Fibroblast of upper back skin (primary cell): ENCODE measurements at places on chromosomes 11 and 22.

DNA sequence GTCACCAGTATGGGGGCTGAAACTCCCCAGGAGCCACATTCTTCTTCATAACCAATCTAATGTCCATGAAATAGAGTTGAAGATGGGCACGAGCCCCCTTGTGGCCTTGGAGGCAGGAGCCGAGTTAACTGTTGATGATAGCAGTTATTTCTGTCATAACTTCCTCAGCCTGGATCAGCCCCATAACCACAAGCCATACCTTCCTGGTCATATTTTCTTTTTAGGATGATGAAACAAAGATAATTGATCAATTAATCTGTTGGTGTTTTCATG lies 65.0 kb upstream of the TTC12 start:
- DNase-seq = peak; percentile 19

GRCh38 chr11:109249597-109249996 lies 172.4 kb upstream of the C11orf87 start:
- DNase-seq = no peak

DNA sequence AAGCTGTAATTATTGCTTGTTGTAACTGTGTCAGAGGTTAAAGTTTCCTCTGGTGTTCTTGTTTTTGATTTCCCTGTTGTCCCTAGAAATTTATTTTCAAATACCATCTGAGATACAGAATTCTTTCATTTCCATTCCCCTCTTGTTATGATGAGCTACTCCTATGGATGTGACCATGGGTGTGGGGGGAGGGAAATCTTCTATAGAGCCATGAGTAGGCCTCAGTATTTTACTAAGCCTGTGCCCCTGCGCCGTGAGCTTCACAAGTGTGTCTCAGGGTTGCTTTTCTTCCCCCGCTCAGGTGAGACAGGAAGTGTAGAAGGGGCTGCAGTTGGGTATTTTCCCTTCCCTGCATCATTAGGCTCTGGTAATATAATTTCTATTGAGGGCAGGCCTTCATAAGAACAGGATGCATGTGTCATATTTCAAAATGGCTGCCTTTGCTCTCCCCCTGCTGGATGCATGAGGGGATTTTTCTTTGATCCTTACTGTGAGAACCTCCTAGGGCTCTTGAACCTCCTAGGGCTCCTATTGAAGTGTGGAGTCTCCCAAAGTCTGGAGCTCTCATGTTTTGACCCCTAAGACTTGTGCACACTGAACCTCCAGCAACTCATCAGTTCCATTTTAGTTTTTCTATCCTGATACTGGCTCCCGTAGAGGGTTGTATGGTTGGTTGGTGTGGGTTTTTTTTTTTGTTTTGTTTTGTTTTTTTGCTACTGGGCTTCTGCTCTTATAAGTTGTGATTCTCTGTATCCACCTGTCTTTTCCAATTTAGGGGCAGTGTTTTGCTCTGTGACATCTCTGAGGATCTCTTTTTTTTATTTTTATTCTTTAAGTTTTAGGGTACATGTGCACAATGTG lies 658.2 kb downstream of the NTM start:
- peak; percentile 68 for DNase-seq

DNA sequence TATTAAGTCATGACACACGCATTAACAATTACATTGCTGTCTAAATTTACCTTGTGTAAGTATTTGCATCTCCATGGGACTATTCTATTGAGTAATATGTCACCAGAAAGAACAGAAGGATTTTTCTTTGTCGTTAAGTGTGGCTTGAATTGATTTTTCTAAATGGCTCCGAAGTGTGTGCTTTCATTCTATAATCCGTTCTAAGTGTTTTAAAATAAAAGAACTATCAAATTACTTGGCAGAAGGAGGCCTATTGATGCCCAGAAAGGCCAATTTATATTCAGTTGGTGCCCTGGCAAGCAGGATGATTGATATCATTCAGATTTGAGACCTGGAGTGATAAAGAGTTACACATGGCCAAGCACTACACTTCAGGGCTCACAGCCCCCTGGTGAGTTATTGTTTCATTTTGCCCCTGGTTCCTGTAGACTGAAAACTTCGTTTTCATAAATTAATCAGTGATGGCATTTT lies 538.9 kb upstream of the ANO5 start:
- DNase-seq = no peak

DNA sequence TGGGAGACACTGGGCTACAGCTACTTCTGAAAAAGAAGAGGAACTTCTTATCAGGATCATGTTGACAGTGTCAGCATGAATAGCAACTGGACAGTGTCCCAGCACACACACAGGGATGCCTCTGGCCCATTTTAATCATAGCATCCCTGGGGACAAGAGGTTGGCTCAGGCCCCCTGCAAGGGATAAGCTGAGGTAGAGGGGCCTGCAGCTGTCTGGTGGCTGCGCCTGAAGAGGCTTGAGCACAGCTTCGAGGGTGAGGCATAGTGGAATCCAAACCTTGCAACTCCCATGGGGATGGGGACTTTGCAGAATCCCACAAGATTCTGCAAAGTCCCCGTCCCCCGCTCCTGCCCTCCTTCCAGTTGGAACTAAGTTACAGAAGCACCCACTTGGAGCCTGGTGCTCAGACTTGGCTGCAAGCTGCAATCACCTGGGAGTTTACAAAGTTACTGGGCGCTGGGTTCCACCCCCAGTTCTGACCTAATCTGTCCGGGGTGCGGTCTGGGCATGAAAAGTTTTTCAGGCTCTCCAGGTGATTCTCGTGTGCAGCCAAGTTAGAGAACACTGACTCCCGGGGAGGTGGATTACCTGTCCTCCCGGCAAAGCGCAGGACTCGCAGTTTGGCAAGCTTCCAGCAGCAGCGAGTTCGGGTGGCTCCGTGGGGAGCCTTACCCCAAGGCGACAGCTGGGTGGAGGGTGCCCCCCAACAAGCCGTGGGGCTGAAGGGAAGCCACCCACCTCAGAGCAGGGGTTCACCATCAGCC lies 16.0 kb upstream of the LINC01488 start:
- DNase-seq = no peak

DNA sequence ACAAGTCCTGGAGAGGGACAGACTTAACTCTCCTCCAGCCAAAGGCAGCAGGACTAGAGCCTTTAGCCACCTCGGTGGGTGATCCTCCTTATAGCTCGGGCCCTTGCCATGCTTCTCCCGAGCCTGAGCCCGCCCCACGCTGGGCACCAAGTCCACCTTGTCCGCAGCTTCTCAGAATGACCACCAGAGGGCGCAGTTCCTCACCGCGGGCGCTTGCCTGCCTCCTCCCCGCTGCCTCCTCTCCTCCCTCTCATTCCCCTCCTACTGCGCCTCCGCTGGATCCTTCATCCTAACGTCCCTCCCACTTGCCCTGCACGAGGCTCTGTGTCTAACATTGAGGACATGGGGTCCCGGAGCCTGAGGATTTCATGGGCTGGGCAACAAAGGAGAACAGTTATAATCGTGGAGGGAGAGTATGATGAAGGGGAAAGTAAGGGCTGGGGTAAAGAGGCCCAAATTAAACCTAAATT lies 11.3 kb upstream of the MOGAT2 start:
- peak; percentile 65 for DNase-seq

DNA sequence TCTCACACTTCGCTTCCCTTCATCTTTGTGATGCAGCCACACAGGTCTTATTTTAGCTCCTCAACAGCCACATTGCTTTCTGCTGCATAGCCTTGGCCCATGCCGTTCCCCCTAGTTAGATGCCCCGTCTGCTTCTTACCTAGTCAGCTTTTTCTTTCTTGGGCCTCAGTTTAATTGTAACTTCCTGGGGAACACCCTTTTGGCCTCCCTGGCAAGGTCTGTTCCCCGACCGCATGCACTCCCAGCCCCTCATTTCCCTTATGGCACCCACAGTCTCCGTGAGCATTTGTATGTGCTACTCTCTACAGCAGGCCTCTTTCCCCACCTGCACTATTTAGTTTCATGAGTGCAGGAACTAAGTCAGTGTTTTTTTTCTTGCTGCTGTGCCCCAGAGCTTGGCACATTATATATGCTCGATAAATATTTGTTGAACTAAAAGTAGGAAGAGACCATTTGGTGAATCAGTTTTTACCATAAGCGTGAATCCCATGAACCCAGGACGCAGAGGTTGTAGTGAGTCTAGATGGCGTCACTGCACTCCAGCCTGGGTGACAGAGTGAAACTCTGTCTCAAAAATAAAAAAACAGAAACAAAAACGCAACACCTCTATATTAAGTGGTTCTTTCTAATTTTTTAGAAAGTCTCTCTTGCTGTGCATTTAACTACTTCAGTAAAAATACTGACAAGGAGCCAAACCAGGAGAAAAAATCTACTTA lies 38.5 kb downstream of the TNRC6B start:
- no peak for DNase-seq

DNA sequence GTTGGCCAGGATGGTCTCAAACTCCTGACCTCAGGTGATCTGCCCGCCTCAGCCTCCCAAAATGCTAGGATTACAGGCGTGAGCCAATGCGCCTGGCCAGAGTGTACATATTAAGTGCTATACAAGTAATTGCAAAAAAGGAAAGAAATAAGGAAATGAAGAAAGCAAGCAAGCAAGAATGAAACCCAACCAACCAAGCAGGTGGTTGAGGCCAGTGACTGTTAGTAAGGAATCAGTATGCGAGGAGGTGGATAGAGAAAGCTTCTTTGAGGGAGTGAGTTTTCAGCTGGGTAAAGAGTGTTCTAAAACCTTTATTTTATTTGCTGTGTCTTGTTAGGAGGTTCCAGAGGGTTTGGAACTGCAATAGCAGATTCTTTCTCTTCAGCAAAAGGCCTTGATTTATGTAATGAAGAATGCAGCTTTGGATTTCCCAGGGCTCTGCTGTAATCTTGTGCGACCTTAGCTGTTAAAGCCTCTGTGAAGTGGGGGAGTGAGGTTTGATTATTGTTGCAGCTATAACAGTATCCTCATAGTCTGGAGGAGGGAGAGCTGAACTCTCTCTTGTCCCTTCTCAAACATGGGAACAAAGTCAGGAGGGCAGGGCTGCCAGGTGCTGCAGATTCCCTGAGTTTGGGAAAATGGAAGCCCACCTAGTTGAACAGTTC lies 5.7 kb downstream of the AMPD3 start:
- DNase-seq = no peak

DNA sequence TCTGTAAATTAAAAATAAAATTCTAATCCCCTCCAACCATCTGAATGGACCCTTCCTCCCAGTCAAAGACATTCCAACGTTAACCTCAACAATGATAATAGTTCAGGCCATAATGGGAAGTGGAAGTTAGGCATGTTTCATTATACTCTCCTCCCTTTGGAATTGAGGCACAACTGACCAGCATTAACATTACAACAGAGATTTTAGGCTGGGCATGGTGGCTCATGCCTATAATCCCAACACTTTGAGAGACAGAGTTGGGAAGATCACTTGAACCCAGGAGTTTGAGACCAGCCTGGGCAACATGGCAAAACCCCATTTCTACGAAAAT lies 2.4 kb upstream of the CTSF start:
- no peak for DNase-seq

DNA sequence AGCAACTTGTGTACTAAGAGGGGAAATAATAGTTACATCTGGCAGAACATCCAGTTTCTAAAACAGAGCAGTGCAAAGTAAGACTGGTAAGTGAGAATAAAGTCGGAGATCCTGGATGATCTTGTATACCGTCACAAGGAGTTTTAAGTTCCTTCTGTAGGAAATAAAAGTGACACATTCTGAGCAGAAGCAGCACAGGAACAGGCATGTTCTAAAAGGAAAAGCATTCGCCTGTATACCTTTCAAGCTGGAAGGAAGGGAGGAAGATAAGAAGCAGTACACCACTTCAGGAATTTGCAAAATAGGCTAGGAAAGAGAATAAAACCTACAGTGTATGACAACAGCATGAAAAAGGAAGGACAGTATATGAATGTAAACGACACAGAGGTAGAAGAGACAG lies 106.2 kb upstream of the TP53AIP1 start:
- no peak for DNase-seq

DNA sequence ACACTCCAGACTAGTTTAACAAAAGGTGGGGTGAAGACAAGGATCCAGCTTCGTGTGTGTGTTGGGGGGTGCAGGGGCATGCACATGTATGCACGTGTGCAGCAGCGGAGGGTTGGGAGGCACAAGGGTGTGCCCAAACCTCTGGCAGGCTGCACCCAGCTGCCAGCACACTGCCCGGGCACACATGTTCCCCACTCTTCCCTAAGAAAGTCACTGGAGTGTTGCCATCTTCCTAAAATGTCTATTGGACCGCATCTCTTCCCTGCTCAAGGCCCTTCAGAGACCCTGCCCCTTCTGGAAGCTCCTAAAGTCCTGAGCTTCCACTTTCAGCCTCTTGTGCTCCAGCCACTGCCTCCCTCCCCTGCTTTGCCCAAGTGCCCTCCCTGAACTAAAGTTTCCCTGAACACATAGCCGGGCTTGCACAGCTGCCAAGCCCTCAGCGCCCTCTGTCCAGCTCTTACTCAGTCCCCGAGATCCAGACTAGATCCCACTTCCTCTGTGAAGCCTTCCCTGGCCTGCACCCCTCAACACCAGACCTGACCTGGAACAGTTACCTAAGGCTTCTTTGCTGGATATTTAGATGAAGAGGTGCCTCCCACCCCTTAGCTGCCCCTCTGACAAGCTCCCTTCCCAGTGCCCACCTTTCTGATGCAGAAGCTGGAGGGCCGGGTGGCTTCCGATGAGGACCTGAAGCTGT lies 6.0 kb downstream of the CFL1 start:
- no peak for DNase-seq

- DNase-seq = peak; percentile 66
Measured at GRCh38 chr11:116312570-116313391, 460.0 kb downstream of the BUD13 start.

DNA sequence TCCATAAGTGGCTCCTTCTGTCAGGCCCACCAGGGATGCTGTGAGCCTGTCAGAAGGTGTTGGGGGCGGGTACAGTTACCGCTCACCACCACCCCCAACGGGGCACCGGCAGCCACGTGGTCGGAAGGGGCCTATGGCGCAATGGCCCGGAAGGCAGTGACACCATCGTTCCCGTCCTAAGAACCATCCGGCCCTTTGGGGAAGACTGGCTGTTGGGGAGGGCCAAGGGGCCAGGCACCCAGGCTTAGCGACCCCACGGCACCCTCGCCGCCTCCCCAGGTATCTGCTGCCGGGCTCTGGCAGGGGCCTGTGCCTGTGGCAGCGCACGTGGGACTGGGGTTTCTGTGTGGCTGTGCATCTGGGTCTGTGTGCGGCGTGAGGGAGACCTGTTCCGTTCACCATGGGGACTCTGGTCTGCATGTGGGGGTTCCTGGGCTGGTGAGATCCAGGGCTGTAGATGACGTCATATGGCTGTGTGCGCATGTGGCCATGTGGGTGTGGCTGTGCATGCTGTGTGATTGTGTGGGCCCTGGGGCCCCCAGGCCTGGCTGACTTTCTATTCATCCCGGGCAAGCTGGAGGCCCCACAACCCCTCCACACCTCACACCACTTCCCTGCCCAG lies 717 bp downstream of the OSM start:
- no peak for DNase-seq

- DNase-seq = peak; percentile 84
Measured at GRCh38 chr11:85748455-85748891, 62.5 kb downstream of the SYTL2 start.

DNA sequence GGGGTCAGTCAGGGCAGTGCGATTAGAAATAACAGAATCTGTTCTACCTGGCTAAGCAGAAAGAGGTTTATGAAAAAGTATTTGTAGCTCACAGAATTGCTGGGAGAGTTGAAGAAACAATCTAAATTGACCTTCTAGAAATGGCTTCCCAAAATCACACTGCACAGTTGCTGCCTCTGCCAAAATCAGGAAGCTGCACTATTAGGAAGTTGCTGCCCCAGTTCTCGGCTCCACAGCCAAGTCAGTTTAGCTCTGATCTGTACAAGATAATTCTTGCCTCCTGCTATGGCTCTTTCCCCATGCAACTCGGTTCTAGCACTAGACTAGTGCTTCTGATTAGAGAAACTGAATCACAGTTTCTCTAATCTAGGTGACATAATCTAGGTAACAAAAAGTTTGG lies 16.0 kb upstream of the CCDC90B start:
- no peak for DNase-seq
